Endodermal cell (in vitro differentiated cells): ENCODE measurements at places on chromosomes 3 and 15. TPM values are rescaled to one million over a fixed set of nuclear protein-coding genes. Genes with fewer than 3 reads are reported as not detected.
A peak's percentile ranks its signal among the peaks of the same experiment; 100 is the strongest.

- no peak for DNase-seq
- H3K27me3 ChIP-seq = no peaks in the 10 kb centered on the region
- H3K4me1 ChIP-seq = peaks cover 3% of the 10 kb centered on the region
- no peak overlapping the region for H3K27ac ChIP-seq
- no peaks in the 10 kb centered on the region for H3K36me3 ChIP-seq
- H3K4me3 ChIP-seq = no peak overlapping the region
These were observed 4.7 kb upstream of the COPB2 start for GRCh38 chr3:139394116-139394515.

GRCh38 chr3:16520241-16520969 lies 6.9 kb upstream of the RFTN1 start:
- no peak overlapping the region for H3K27ac ChIP-seq
- DNase-seq = no peak
- no peak overlapping the region for H3K4me3 ChIP-seq
- no peaks in the 10 kb centered on the region for H3K4me1 ChIP-seq
- H3K27me3 ChIP-seq = peaks cover 14% of the 10 kb centered on the region
- no peaks in the 10 kb centered on the region for H3K36me3 ChIP-seq

DNA sequence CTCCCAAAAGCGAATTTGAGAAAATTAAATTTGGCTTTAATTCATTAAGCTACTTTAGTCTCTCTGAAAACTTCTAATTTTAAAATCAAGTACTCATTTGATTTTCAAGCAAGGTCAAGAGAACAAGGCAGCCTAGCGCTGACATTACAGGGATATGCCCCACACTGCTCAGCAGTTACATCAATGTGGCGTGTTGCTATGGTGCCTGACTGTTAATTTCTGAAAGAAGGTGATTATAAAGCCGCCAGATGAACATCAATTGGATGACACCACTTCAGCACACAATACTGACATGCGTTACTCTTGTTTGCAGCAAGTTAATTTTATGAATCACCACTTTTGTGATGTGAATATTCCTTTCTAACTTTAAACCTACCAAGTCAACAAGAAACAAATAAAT lies 284.4 kb downstream of the FOXP1 start:
- no peak overlapping the region for H3K27ac ChIP-seq
- peaks cover 5% of the 10 kb centered on the region for H3K4me1 ChIP-seq
- no peak overlapping the region for H3K4me3 ChIP-seq
- DNase-seq = no peak
- no peaks in the 10 kb centered on the region for H3K36me3 ChIP-seq
- no peaks in the 10 kb centered on the region for H3K27me3 ChIP-seq

- no peak overlapping the region for H3K4me3 ChIP-seq
- H3K36me3 ChIP-seq = peaks cover 2% of the 10 kb centered on the region
- no peaks in the 10 kb centered on the region for H3K27me3 ChIP-seq
- DNase-seq = no peak
- no peak overlapping the region for H3K27ac ChIP-seq
- peaks cover 8% of the 10 kb centered on the region for H3K4me1 ChIP-seq
These were observed 12.3 kb downstream of the RBP1 start for GRCh38 chr3:139527265-139527664.

DNA sequence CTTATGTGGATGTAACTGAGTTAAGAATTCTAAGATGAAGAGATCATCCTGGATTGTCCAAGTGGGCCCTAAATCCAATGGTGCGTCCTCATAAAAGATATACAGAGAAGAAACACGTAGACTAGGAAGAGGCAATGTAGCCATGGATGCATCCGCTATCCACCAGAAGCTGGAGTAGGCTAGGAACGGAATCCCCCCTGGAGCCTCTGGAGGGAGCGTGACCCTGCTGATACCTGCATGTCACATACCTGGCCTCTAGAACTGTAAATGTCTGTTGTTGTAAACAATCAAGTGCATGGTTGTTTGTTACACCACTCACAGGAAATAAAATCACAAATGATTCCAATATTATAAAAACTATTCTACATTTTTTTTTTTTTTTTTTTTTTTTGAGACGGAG lies 254.5 kb upstream of the RORA start:
- H3K27me3 ChIP-seq = no peaks in the 10 kb centered on the region
- H3K4me1 ChIP-seq = no peaks in the 10 kb centered on the region
- no peak overlapping the region for H3K4me3 ChIP-seq
- no peak overlapping the region for H3K27ac ChIP-seq
- peak; percentile 55 for DNase-seq
- H3K36me3 ChIP-seq = no peaks in the 10 kb centered on the region

- no peaks in the 10 kb centered on the region for H3K27me3 ChIP-seq
- no peak for DNase-seq
- no peaks in the 10 kb centered on the region for H3K4me1 ChIP-seq
- H3K4me3 ChIP-seq = no peak overlapping the region
- peak overlapping the region; percentile 56 for H3K27ac ChIP-seq
These were observed 205.9 kb downstream of the ZIC1 start for GRCh38 chr3:147615035-147615434.

DNA sequence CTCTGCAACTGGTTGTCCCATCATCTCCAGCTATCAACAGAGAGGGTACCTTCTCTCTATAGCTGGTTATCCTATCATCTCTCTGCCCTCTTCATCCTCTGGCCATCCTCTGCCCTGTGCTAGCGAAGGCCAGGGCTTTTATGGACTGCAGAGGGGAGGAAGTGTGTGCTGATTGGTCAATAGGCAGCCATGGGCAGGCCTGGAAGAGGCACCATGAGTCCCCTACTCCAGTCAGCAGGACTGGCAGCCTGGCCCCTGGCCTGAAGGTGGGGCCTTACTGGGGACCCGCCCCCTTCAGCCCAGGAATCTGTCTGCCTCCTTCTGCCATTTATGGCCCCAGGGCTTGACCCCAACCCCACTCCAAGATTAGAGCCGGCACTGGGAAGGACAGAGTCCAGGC lies 10.4 kb upstream of the TRIM59 start:
- H3K36me3 ChIP-seq = no peaks in the 10 kb centered on the region
- no peak overlapping the region for H3K27ac ChIP-seq

The SH2D7 gene
- not detected in 3 replicates for total RNA-seq

The CDHR4 gene
- not detected in 2 replicates for total RNA-seq

The HCLS1 gene
- total RNA-seq = 0.45 and 1.3 TPM in 2 replicates
